ENCODE measurements at places on chromosomes 4 and X.

DNA sequence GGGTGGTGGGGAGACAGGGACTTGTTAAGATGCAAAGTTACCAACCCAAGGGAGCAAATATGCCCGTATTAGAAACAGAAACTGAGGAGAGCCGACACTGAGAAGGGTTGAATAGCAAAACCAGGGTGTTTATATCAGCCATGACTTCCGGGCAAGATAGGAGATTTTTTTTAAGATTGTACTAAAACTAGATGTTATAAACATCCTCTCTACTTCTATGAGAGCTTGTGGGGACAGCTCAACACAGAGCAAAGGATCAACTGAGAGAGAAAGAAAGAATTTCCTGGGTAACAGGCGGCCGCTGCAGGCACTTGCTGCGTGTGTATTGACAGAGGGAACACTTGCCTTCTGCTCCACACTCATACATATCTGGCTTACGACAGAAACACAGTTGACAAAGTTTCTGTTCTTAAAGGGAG lies 49.1 kb upstream of the FBXW7 start:
- no peak for DNase-seq

DNA sequence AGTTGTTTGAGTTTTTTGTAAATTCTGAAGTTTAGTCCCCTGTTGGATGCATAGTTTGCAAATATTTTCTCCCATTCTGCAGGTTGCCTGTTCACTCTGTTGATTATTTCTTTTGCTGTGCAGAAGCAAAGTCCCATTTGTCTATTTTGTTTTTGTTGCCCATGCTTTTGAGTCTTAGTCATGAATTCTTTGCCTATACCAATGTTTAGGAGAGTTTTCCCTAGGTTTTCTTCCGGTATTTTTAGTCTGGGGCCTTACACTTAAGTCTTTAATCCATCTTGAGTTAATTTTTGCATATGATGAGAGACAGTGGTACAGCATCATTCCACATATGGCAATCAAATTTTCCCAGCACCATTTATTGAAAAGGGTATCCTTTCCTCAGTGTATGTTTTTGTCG lies 405.8 kb upstream of the RPS6KA3 start:
- DNase-seq, result no peak

DNA sequence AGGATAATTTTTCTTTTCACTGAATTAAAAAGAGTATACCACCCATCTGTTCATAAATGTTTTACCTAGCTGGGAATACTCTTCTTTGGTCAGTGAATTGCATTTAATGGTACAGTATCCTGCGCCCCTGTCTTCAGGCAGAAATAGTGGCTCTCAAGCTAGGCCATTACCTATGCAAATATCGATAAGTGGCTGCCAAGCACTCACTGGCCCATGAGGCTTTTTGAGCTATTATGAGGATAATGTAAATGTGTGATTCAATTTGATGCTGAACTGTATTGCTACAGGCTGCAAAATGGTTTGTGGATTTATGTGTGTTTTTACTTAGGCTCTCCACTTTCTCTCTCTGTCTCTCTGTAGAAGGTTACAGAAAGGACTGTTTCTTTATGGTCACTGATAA lies 30.1 kb upstream of the MTMR1 start:
- no peak for DNase-seq

GRCh38 chrX:153865321-153865580 lies 20.7 kb downstream of the L1CAM start:
- no peak for DNase-seq

DNA sequence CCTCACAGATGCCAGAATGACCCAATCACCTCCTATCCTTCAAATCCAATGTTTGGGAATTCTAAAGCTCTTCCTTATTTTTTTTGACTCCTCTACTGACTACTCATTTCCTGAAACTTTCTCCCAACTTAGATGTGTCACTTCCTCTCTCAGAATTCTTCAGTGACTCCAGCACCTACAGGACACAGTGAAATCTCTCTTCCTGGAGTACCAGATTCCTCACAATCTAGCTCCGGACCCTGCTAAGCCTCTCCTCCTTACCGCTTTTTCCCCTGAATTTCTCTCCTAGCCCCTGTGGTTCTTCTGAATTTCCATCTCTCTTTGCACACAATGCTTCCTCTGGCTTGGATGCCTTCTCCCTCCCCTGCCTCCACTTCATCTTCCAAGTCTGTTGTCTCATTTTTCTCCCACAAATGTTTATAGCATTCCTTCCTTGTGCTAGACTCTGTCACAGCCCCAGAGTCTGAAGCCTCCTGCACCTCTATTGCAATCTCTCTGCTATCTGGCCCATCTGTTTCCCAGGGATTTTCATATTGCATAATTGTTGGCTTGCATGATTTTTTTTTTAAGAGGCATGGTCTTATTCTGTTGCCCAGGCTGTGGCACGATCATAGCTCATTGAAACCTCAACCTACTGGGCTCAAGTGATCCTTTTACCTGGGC lies 80.1 kb downstream of the ANAPC4 start:
- DNase-seq, result no peak

DNA sequence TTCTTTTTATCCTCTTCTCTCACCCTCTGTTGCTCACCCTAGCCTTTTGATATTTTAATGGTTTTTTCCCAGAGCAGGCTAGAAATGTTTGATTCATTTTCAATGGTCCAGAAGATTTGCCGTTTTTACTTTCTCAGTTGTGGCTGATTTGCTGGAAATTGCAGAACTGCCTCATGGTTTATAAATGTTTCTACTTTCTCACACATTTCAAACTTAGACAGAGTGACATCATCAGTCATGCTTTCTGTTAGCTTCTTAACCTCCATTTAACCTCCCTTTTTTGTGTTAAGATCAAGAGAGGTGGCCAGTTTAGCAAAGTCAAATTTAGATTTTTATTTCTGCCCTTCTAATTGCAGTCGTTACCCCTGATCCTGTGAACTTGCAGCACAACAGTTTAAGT lies 8.7 kb downstream of the RXFP1 start:
- no peak for DNase-seq
